LNCaP clone FGC (cell line): ENCODE measurements at places on chromosomes 2 and 18.

DNA sequence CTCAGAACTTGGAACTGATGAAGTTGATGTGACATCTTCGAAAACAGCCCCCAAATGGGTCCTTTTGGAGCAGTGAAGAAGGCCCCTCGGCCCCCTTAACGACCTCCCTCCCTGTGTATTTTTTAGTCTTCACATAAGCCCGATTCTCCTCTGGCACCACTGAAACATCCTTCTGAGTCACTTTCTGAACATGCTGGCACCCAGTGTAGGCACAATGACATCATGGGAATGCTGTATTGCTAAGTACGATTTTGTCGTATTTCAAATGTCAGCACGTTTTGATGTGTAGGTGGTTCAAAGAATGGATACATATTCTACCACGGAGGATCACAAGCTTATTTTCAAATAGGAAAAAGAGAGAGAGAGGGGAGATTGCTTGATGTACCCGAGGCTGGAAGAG is 111.7 kb upstream of the RIOK3 start:
- DNase-seq: no peak

GRCh38 chr2:9167718-9168657 is 38.6 kb upstream of the ASAP2 start:
- no peak for DNase-seq

DNA sequence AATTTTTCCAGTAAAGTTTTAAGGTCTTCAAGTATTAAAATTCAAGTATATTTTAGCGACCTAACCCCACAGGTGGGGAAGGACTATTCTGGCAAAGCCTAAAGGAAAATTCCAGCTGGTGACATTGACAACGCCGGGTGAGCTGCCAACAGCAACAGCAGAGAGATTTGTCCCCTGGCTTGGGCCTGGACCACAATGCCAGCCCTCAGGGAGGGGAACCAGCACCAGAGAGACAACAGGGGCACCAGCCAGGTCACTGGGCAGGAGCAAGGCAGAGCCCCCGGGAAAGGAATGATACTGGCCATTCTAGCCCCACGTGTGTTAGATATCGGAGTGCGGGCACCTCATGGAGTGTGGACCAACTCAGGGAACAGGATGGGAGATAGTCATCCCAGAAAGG is 95.7 kb downstream of the ARMC9 start:
- no peak for DNase-seq

DNA sequence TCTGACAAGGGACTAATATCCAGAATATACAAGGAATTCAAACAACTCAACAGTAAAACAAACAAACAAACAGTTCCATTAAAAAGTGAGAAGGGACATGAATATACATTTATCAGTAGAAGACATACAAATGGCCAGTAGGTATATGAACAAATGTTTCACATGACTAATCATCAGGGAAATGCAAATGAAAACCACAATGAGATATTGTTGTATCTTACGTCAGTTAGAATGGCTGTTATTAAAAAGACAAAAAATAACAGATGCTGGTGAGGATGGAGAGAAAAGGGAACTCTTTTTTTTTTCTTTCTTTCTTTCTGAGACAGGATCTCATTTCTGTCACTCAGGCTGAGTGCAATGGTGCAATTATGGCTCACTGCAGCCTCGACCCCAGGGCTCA is 175.5 kb downstream of the CAMKMT start:
- no peak for DNase-seq

- no peak for DNase-seq
These were observed 33.4 kb upstream of the SEMA4C start for GRCh38 chr2:96903318-96903717.

DNA sequence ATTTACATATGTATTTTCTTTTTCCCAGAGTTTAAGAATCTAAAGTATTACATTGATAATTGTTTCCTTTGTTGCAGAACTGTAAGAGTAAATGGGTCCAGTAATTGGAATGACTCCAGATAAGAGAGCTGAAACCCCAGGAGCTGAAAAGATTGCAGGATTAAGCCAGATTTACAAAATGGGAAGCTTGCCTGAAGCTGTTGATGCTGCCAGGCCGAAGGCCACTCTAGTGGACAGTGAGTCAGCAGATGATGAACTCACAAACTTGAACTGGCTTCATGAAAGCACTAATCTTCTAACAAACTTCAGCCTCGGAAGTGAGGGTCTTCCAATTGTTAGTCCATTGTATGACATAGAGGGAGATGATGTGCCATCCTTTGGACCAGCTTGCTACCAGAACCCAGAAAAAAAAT is 183.8 kb upstream of the STON1 start:
- no peak for DNase-seq

DNA sequence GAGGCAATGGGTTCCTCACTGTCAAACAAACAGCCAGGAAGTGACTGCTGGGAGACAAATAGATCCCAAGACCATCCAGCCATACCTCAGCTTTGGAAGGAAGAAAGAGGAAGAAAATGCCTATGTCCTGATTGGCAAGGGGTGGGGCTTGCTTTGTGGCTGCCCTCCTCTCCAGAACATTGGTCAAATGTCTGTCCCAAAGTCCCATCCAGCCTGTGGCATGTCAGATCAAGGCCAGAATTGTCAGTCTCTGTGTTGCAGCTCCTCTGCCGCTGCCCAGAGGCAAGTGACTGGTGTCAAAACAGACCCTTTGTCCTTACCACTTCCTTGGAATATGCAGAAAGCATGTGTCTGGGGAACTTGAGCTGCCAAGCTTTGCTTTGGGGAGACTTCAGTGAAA is 63.0 kb upstream of the SMAD2 start:
- no peak for DNase-seq

DNA sequence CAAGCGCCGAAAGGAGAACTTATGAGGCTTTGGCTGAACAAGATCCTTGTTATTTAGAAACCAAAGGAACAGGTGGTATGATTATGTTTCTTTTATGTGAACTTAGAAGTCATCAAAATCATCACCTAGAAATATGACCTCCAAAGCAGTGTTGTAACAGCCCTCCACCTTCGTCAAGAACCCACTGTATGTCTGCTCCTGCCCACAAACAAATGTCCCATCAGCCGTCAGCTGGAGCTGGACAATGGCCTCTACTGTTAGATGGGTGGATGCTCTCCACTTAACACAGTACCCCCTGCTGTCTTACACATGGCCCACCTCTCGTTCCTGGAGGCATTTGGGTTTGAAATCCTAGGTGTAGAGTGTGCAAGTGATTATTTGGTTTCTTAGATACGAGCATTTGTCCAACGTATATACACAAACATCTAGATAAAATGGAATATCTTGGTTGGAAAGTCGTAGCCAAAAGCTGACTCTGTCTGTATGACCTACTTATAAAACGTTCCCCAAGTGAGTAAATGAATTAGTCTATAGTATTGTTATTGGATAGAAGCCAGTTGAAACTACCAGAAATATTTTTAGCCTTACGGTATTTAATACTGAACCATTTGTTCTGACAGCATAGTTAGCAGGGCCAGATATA is 113.0 kb downstream of the CRIM1 start:
- DNase-seq: no peak

- no peak for DNase-seq
These were observed 216.3 kb upstream of the SMAD7 start for GRCh38 chr18:49167084-49167483.

DNA sequence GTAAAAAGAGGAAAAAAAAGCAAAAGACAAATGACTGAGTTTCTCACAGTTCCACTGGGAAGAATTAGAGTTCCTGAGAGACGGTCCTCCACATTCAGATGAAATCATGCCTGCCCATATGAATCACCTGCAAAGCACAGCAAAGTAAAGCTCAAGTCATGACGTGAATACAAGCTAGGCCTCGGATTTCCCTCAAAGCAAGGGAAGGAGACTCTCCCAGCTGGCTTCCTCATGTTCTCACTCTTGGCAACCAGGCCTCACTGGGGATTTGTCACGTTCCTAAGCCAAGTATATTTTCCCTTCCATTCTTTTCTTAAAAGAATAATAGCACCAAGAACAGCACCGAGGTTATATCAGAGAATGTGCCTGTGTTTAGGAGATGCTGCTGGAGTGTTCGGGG is 47.0 kb downstream of the CYP27C1 start:
- DNase-seq: no peak

- no peak for DNase-seq
These were observed 107.7 kb upstream of the MEIS1 start for GRCh38 chr2:66327066-66327740.

- DNase-seq: no peak
These were observed 30.3 kb upstream of the SLC30A6 start for GRCh38 chr2:32135409-32135808.

DNA sequence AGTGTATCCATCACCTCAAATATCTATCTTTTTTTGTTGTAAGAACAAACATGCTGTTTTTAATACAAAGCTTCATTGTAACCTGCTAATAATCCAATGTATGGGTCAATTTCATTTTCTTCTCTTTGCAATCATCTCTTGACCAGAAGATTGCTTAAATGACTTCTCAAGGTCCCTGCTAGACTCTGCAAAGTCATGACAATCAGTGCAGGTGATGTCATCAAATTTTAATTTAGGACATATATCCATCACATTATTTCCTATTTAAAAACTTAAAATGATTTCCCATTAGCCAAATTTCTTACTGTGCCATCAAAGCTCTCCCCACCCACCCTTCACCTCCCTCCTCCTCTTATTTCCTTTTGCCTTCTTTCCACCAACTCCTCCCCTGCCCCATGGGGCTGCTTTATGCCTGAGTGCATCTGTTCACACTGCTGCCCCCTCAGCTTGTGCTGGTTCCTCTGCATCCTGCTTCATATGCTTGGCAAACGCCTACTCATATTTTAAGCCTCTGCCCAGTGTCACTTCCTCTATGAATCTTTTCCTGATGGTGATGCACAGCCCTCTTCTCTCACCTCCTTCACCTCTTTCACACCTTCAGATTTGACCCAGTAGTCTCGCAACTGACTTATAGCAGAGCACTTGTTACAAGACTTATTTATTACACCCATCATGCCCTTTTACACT is 20.3 kb downstream of the PLEK start:
- no peak for DNase-seq

DNA sequence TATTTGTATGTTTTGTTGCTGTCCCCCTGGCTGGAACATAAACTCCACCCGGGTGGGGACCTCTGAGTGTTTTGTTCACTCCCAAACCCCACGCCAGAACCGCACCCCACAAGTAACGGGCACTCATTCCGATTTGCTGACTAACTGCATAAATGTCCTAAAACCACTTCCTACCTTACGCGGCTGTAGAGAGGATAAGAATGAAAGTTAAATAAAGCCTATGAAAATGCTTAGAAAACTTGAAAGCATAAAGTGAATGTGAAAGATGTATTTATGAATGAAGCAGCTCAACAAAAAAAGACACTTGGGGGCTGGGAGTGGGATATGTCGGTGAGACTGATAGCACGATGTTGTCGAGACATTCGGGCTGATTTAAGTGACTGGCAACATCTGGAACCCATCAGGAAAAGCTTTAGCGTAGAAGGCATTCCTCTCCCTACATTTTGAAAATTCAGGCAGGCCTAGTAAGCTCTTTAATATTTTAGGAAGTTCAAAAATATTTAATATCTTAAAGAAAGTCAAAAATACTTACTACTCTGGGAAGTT is 206.7 kb downstream of the SH3RF3 start:
- no peak for DNase-seq

DNA sequence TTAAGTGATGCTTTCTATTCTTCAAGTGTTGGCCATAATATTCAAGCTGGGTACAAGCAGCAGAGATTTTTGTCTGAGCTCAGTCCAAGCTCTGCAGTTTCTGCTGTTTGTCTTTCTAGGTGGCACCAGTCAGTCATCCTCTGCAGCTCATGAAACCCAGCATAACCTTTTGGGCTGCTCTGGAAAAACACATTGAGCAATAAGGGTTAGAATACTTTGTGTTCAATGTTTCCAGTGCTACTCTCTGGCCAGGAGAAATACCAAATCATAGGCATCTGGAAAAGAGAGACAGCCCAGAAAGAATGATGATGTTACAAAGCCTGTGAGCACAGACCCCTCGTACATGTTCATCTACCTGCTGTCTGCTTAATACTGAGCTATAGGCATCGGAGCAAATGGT is 19.5 kb upstream of the WIPF1 start:
- no peak for DNase-seq

- DNase-seq: no peak
These were observed 35.8 kb downstream of the CIB4 start for GRCh38 chr2:26605195-26605998.

DNA sequence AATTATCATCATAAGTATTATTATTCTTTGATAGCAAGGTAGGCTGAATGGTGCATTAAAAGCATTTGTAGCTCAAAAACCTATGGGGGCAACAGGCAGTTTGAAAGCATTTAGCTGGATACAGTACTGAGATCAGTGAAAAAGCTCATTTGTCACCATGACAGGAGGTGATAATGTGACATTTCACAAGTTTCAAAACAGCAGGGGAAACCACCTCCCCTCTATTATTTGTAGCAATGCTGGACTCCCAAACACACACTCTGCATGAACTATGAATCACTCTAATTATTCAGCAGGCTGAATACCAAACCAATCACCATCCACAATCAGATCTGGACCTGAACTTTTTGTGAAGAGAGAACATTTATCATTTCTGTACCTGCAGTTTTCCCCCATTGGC is 63.4 kb downstream of the MYO5B start:
- DNase-seq: no peak

DNA sequence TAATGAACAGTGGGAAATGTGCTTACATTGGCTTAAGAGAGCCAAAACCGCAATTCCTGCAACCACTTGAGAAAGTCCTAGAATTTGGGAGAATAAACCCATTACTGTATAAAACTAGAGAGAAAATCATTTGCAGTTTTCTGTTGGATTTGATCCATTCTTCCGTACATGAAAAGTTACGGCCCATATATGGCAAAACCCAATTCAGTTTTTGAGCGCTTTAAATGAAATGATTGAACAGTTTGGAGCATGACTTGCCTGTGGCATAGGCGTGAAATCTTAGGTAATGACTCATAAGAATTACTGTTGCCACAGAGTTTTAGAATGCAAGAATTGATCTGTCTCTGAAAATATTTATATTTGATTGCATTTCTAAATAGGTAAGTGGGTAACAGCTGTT is 52.0 kb downstream of the PHLPP1 start:
- DNase-seq: no peak

DNA sequence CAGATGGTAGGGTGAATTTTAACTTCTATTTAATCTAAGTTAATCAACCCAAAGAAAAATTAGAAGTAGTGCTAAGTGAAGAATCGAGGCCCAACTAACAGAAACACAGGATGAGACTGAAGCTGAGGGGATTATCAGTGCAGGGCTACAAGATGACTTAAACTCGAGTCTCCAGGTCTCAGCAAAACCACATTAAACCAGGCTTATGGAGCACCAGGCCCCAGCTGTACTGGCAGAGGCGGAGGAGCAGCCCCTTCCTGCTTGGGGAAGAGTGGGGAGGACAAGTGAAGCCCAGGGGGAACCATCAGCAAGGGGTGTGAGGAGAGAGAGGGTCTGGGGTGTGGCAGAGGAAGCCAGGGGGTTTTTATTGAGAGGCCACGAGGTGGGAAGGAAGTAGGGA is 135.9 kb upstream of the EPAS1 start:
- no peak for DNase-seq

DNA sequence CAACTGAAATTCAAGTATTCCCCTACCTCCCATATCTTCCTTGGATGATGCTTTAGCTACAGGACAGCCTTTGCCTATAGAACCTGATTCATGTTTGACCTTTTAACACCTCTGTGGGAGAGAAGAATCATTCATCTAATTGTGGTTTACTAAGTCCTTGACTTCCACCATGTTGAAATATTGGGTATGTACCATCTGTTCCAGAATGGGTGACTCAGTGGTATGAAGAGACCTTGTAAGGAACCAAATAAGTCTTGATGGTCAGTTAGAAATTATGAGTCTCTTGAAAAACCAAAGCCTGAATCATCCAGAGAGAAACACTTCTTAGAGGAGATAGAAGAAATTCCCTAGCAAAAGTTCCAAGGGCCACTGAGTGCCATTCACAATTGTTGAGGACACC is 27.5 kb downstream of the STAMBP start:
- DNase-seq: no peak
